ENCODE measurements at places on chromosomes 5 and 9. TPM values are rescaled to one million over a fixed set of nuclear protein-coding genes. Genes with fewer than 3 reads are reported as not detected.

DNA sequence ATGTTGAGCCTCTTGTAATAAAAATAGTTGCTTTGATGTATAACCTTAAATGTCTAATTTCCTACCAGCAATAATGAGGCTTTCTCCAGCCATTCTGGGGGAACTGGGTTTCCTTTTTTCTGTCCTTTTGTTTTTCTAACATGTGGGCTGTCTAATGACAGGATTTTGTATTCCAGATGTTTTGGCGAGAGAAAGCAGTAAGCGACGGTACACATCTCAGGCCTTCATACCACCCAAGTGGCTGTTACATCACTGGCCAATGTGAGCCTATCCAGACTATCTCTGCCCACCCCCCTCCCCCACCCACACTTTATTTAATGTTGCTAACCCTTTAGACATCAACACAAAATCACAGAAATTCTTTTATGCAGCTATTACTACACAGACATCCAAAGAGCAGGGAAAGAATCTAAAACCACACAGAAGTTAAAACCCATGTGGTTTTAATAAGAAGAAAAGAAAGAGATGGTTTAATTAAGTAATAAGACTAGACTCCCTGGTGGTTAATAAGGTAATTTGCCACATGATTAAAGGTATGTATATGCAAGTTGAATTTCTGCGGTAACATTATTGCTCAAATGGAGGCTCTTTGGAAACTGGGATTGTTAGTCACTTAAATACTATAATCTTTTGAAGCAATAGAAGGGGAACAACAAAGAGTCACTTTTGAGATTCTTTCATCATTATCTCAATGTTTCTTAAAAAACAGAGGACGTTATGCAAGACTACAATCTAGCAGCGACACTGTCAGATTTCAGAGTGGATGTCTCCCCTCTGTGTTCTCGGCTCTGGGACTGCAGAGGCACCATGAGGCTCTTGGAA is 365.1 kb downstream of the ENC1 start:
- H3K4me3 ChIP-seq = no peak overlapping the region
- H3K36me3 ChIP-seq = no peaks in the 10 kb centered on the region
- no peak overlapping the region for H3K27ac ChIP-seq
- no peak for DNase-seq
- H3K27me3 ChIP-seq = no peaks in the 10 kb centered on the region

DNA sequence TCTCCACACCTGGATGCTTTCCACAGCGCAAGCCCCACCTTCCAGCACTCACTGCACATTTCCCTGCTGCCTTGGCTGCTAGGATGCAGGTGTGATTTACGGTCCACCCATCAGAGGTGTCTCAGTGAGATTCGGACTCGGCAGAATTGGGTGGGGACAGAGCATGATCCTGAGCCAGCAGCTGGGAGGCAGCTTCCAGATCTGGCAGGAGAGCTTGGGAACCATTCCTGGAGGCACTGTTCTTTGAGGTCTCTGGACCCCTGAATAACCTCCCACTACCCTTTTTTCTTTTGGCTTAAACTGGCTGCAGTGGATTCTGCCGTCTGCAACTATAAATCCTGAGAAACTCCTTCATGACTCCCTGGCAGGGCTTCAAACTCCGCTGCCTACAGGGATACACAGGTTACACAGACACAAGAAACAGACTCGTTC is 99.6 kb upstream of the PHYKPL start:
- H3K27ac ChIP-seq = no peak overlapping the region
- no peak for DNase-seq
- peaks cover 11% of the 10 kb centered on the region for H3K4me1 ChIP-seq
- H3K36me3 ChIP-seq = no peaks in the 10 kb centered on the region
- H3K4me3 ChIP-seq = no peak overlapping the region
- H3K27me3 ChIP-seq = no peaks in the 10 kb centered on the region

DNA sequence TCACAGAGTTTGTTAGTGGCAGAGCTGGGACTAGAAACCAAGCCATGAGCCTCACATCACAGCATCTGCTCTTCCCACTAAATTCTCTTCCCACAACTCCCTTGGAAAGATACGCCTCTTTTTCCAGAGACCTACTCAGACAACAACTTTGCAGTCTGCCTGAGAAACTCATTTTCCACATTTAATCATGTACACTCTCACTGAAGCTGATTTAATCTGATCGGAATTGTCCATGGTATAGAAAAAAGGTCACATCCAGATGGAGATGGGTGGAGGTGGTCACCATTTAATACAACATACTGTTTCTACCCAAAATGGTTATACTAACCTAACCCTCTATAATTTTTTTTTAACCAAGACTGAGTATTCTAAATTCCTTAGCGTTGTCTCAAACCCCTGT is 366.2 kb downstream of the ENC1 start:
- no peaks in the 10 kb centered on the region for H3K27me3 ChIP-seq
- no peak overlapping the region for H3K27ac ChIP-seq
- no peak overlapping the region for H3K4me3 ChIP-seq
- no peak for DNase-seq

GRCh38 chr5:10894445-10895054 is 133.5 kb upstream of the DAP start:
- no peaks in the 10 kb centered on the region for H3K36me3 ChIP-seq
- H3K27me3 ChIP-seq = no peaks in the 10 kb centered on the region
- H3K4me1 ChIP-seq = no peaks in the 10 kb centered on the region
- DNase-seq = no peak
- H3K27ac ChIP-seq = no peak overlapping the region
- no peak overlapping the region for H3K4me3 ChIP-seq

DNA sequence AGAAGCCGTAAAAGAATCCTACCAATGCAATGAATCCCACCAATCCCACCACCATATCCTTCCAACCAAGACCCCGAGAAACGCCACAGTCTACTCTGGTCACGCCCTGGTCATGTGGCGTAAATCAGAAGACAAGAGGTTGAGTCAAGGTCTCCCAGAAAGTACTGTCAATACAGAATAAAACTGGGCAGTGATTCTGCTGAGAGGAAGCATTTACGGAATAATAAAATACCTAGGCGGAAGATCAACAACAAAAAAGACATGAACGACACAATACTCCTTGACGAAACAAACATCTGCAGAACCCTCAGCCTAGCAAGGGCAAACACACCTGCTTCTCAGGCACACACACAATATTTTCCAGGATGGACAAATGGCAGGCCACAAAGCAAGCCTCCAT is 62.8 kb downstream of the GOLM1 start:
- H3K36me3 ChIP-seq = no peaks in the 10 kb centered on the region
- H3K27me3 ChIP-seq = no peaks in the 10 kb centered on the region
- no peak overlapping the region for H3K4me3 ChIP-seq
- DNase-seq = no peak
- H3K4me1 ChIP-seq = no peaks in the 10 kb centered on the region
- no peak overlapping the region for H3K27ac ChIP-seq

GRCh38 chr5:14765587-14765986 is 101.1 kb downstream of the OTULIN start:
- no peak for DNase-seq
- no peaks in the 10 kb centered on the region for H3K27me3 ChIP-seq
- H3K36me3 ChIP-seq = peaks cover 14% of the 10 kb centered on the region
- H3K4me3 ChIP-seq = no peak overlapping the region
- no peak overlapping the region for H3K27ac ChIP-seq
- H3K4me1 ChIP-seq = no peaks in the 10 kb centered on the region

DNA sequence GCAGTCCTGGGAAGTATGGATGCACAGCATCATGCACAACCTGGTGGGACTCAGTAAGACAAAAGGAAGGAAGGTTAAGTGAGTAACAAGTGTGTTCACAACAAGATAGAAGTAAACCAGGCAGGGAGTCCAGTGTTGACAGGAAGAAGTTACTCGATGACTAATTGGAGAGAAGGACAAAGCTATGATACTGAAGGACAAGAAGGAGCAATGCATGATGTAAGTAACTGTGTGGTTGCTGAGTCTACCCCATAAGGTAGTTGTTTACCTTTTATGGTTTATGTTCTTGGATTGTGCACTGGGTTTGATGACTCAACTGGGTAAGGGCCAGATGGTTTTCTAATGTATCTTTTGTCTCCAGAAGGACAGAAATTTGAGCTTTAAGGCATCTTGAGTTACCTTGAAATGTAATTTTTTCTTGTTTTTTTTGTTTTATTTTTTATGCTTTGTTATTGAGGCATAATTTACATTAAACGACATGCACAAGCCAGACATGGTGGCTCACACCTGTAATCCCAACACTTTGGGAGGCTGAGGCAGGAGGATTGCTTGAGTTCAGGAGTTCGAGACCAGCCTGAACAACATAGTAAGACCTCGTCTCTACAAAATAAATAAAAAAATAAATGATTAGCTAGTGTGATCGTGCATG is 89.2 kb upstream of the CAST start:
- no peaks in the 10 kb centered on the region for H3K36me3 ChIP-seq
- DNase-seq = no peak
- no peaks in the 10 kb centered on the region for H3K4me1 ChIP-seq
- no peaks in the 10 kb centered on the region for H3K27me3 ChIP-seq

DNA sequence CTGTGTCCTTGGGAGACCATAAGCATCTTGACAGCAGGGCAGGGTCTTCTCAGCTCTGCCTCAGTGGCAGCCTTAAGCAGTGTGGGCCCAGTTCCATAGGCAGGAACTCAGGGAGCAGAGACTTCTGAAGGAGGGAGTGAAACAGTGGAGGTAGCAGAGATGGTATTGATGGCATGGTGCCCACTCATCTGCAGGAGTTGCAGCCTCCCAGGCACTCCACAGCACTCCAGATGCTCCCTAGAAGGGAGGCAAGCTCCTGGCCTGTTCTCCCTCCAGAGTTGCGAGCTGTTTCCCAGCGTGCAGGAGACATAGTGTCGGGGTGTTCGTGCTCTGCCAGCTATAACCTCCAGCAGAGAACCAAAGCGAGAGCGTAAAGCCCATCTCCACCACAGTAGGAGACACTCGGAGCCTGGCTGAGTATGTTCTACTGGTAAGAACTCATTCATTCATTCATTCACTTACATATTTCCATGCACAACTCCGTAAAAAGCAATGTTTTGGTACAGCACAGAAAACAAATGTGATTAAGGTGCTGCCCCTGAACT is 31.4 kb upstream of the UNC5A start:
- DNase-seq = no peak
- H3K36me3 ChIP-seq = no peaks in the 10 kb centered on the region
- no peaks in the 10 kb centered on the region for H3K4me1 ChIP-seq
- H3K27me3 ChIP-seq = no peaks in the 10 kb centered on the region
- no peak overlapping the region for H3K27ac ChIP-seq
- no peak overlapping the region for H3K4me3 ChIP-seq

DNA sequence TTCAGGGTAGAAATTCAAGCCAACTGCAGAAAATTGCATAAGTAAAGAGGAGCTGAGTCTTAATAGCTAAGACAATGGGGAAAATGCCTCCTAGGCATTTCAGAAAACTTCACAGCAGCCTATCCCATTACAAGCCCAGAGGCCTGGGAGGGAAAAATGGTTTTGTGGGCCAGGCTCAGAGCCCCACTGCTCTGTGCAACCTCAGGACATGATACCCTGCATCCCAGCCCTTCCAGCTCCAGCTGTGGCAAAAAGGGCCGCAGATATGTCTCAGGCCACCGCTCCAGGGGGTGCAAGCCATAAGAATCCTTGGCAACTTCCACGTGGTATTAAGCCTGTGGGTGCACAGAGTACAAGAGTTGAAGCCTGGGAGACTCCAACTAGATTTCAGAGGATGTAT is 387.0 kb downstream of the ARRDC3 start:
- H3K4me1 ChIP-seq = no peaks in the 10 kb centered on the region
- H3K4me3 ChIP-seq = no peak overlapping the region
- H3K27me3 ChIP-seq = no peaks in the 10 kb centered on the region
- DNase-seq = no peak
- no peaks in the 10 kb centered on the region for H3K36me3 ChIP-seq

DNA sequence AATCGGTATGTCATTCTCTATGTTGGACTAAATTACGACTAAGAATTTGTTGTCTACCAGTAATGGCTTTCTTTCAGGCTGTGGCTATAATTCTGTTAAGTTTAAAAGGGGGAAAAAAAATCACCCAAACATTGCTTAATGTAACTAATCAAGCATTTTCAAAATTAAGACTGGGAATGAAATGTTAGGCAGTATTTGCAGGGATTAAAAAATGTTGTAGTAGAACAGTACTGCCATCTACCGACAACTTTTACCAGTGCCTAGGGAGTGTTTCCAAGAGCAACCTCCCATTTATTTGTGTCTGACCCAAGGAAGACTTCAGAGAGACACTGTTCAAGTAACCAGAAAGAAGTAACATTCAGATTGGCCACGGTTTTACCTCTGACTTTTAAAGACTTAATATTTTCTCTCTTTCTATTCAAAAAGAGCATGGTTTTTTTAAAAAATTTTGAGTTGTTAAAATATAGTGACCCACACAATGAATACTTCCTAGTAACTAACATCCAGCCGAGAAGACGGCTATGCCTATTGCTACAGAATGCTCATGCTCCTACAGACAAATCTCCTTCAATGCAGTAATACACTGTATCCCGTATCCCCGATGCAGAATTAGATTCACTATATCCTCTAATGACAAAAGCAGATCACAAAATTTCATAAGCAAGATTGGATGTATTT is 92.4 kb downstream of the ARL15 start:
- no peak overlapping the region for H3K4me3 ChIP-seq
- no peak overlapping the region for H3K27ac ChIP-seq
- H3K36me3 ChIP-seq = no peaks in the 10 kb centered on the region
- no peaks in the 10 kb centered on the region for H3K27me3 ChIP-seq
- no peaks in the 10 kb centered on the region for H3K4me1 ChIP-seq

DNA sequence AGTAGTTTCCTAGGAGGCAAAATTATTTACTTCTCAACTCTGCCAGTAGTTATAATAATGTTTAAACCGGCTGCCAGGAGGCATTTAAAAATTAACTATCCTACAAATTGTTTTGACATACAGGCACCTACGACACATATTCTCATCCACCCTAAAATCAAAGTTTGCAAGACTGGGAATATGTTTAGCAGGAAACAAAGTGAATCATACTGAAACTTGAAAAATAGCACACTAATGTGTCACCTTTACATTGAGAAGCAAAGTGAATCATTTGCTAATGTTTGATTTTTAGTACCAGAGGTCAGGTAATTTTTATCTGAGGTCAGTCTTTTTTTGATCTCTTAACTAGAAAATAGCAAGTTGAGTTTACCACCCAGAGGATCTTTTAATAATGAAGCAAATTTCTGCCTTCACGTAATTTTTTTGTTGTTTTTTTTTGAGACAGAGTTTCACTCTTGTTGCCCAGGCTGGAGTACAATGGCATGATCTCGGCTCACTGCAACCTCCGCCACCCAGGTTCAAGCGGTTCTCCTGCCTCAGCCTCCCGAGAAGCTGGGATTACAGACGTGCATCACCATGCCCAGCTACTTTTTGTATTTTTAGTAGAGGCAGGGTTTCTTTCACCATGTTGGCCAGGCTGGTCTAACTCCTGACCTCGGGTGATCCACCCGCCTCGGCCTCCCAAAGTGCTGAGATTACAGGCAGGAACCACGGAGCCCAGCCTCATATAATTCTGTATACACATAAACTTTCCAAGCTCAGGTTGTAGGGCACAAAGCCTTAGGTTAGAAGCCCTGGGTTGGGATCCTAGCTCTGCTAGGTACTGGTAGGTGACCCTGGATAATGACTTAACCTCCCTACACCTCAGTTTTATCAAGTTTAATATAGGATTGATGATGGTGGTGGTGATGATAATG is 124.3 kb downstream of the UGCG start:
- no peaks in the 10 kb centered on the region for H3K4me1 ChIP-seq
- H3K27me3 ChIP-seq = no peaks in the 10 kb centered on the region
- no peak overlapping the region for H3K4me3 ChIP-seq
- no peak for DNase-seq
- H3K27ac ChIP-seq = no peak overlapping the region

The CCDC187 gene
- total RNA-seq = under 0.01 TPM

The FREM1 gene
- 0.85 TPM for total RNA-seq

The TMEM171 gene
- total RNA-seq = not detected

The FAM170A gene
- not detected for total RNA-seq

The BTNL8 gene
- total RNA-seq = not detected

The BTNL9 gene
- total RNA-seq = 105 TPM

The NSG2 gene
- total RNA-seq = not detected

The ORM1 gene
- 53.3 TPM for total RNA-seq

The SLC36A3 gene
- not detected for total RNA-seq
